ENCODE measurements at places on chromosomes 13 and 19. TPM values are rescaled to one million over a fixed set of nuclear protein-coding genes. Genes with fewer than 3 reads are reported as not detected.

Gene ATP8B3
- 2.3 TPM for total RNA-seq

Gene HCST
- 1.4 TPM for total RNA-seq

Gene STXBP2
- 88.1 TPM for total RNA-seq

Gene NLRP5
- total RNA-seq: not detected

Gene CRB3
- 20.6 TPM for total RNA-seq

DNA sequence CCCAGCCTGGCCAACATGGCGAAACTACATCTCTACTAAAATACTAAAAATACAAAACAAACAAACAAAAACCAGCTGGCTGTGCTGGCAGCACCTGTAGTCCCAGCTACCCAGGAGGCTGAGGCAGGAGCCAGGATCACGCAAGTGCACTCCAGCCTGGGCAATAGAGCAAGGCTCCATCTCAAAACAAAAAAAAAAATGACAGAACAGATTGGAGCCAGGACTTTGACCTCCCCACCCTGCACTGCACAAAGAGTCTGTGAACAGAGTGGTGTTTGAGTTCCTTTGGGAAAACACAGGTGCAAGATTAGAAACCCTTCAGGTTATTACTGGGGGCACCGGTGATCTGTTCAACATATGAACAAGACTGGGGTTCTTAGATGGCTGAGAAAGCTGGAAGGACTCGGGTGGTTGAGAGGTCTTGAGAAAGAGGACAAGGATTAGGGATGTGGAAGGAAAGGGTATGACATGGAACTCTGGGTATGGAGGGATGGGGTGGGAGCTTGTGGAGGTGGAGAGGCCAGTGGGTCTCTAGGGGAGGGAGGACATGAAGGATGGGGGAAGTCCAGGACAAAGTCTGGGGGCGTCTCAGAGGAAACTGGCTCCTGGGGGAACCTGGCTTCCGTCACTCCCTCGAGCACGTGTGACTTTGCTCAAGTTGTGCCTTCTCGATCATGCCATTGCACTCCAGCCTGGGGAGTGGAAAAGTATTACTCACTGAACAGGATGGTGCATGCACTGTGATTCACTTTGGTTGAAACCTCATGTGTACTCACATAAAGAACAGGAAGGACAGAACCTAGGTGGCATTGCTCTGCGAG lies 25.9 kb downstream of the RCN3 start:
- no peaks in the 10 kb centered on the region for H3K27me3 ChIP-seq
- H3K27ac ChIP-seq: peak overlapping the region; percentile 7
- DNase-seq: no peak
- no peaks in the 10 kb centered on the region for H3K4me1 ChIP-seq
- H3K36me3 ChIP-seq: peaks cover 27% of the 10 kb centered on the region
- H3K4me3 ChIP-seq: no peak overlapping the region

- H3K36me3 ChIP-seq: no peaks in the 10 kb centered on the region
- H3K4me1 ChIP-seq: peaks cover 40% of the 10 kb centered on the region
- no peaks in the 10 kb centered on the region for H3K27me3 ChIP-seq
- no peak overlapping the region for H3K4me3 ChIP-seq
These were observed 10.2 kb downstream of the PPP1R37 start for GRCh38 chr19:45103156-45103507.

DNA sequence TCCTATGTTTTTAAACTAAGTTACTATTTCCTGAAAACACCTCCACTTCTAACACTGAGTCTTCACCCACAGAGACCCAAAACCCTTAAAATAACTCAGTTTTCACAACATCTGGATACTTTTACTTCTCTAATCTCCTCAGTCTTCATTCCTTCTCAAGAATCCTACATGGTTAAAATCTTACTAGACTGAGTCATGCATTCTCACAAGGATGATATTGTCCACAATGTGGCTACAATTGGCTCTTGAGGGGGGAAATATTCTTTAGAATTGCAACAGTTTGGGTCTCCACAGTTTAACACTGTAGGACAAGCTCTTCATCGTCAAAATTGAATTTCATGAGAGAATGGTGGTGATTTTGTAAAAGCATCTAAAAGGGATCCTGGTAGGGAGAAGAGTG lies 397.1 kb downstream of the SLITRK5 start:
- no peak for DNase-seq
- no peaks in the 10 kb centered on the region for H3K36me3 ChIP-seq
- H3K4me1 ChIP-seq: no peaks in the 10 kb centered on the region
- H3K4me3 ChIP-seq: no peak overlapping the region
- H3K27ac ChIP-seq: no peak overlapping the region
- H3K27me3 ChIP-seq: no peaks in the 10 kb centered on the region

GRCh38 chr13:50406831-50407230 lies 391.6 kb downstream of the KCNRG start:
- peaks cover 18% of the 10 kb centered on the region for H3K4me1 ChIP-seq
- no peak overlapping the region for H3K4me3 ChIP-seq
- H3K27ac ChIP-seq: no peak overlapping the region
- DNase-seq: no peak

- no peak for DNase-seq
- no peak overlapping the region for H3K4me3 ChIP-seq
- peaks cover 4% of the 10 kb centered on the region for H3K4me1 ChIP-seq
- H3K27me3 ChIP-seq: no peaks in the 10 kb centered on the region
- H3K27ac ChIP-seq: no peak overlapping the region
These were observed 1058.2 kb downstream of the PCDH9 start for GRCh38 chr13:66171920-66172319.

GRCh38 chr13:38752686-38753085 lies 65.8 kb downstream of the FREM2 start:
- H3K27me3 ChIP-seq: no peaks in the 10 kb centered on the region
- H3K36me3 ChIP-seq: no peaks in the 10 kb centered on the region
- H3K4me1 ChIP-seq: peaks cover 69% of the 10 kb centered on the region
- no peak for DNase-seq
- H3K4me3 ChIP-seq: peak overlapping the region; percentile 39
- H3K27ac ChIP-seq: peak overlapping the region; percentile 96

- no peak overlapping the region for H3K4me3 ChIP-seq
- no peaks in the 10 kb centered on the region for H3K27me3 ChIP-seq
These were observed 145.2 kb upstream of the KLHL1 start for GRCh38 chr13:70253411-70253810.

GRCh38 chr19:40542202-40542859 lies 34.3 kb upstream of the SHKBP1 start:
- H3K4me1 ChIP-seq: peaks cover 2% of the 10 kb centered on the region
- no peaks in the 10 kb centered on the region for H3K36me3 ChIP-seq
- H3K27me3 ChIP-seq: peaks cover 47% of the 10 kb centered on the region
- no peak overlapping the region for H3K4me3 ChIP-seq
- DNase-seq: no peak

- DNase-seq: no peak
- H3K27ac ChIP-seq: no peak overlapping the region
- H3K36me3 ChIP-seq: peaks cover 26% of the 10 kb centered on the region
These were observed 49.9 kb downstream of the N4BP2L1 start for GRCh38 chr13:32378012-32378411.

DNA sequence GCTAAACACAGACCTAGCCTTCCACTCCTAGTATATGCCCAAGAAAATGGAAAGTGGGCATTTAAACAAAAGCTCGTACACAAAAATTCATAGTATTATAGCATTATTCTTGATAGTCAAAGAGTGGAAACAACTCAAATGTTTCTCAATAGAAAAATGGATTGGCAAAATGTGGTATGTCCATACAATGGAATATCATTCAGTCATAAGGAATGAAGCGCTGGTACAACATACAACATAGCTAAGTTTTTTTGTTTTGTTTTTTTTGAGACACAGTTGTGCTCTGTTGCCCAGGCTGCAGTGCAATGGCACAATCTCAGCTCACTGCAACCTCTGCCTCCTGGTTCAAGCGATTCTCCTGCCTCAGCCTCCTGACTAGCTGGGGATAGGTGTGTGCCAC lies 11.9 kb downstream of the ZNF558 start:
- no peak for DNase-seq
- peaks cover 96% of the 10 kb centered on the region for H3K36me3 ChIP-seq

DNA sequence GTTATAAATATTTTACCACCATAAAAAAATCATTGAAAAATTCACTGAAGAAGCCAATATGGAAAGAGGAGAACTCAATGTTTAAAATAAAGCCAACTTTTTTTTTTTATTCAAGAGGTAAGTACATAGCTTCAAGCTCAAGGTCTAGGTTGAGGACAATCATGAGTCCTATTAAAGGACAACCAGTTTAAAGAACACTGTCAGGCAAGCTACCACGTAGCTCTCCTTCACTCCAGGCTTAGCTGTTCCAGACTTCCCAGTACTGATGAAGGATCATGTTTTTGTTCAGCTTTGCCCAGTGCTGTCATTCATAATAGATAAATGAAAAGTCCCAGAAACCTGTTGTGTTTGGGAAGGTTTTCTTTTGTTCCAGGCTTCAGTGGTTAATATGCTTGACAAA lies 10.0 kb upstream of the MLNR start:
- H3K4me3 ChIP-seq: no peak overlapping the region
- H3K4me1 ChIP-seq: no peaks in the 10 kb centered on the region
- no peak for DNase-seq
